Small intestine (tissue), 16 donors: ENCODE measurements at places on chromosomes 4 and X.

DNA sequence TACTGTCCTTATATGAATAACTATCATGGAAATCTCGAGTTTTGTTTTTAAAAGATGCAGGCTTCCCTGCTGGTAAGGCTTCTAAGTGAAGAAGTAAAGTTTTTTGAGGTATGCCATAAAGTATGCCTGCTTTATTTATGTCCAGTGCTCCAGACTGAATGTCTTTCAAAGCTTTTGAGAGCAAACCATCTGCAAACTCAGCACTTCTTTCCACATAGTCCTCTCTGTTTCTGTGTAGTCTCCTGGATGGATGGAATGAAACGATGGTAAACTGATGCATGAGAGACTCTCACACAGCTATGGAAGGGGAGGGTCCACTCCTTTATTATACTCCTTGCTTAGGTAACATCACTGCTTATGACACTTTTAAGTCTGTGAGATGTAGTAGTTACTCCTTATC lies 73.7 kb downstream of the NCAPG start:
- no peak for DNase-seq

GRCh38 chrX:15600049-15600448 lies 711 bp downstream of the ACE2 start:
- DNase-seq, result peak; percentile 45

DNA sequence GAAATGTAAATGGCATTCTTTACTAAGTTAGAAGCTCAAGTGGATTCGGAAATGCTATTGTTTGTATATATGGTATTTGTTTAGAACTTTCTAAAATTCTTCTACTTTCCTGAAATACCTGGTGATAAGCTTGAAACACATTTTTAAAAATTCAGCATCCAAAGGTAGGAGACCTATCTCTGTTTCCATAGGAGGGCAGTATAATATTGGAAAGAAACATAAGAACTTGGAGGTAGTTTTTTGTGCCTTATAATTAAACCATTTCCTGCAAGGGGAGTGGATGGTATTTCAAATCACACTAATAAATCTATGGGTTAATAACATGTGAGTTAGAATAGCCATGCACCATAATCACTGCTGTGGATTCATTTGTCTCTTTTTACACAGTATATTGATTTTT lies 217.4 kb upstream of the AADAT start:
- peak; percentile 4 for DNase-seq

DNA sequence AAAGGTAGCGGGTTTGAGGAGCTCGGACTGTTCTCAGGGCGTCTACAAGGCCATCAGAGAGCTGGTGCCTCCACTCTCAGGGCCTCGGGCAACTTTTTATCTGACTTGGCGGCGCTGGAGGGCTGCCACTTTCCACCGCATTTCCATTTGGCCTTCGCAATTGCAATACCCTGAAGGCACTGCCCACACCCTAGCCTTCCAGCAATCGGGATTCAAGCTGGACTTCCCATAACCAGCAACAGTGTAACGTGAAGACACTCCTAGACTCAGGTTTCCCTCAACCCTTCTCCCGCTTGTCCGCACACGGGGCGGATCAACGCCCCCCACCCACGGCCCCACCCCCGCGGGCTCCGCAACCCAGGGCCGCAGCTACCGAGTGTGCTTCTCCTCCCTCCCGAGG lies 50.2 kb upstream of the BCOR start:
- no peak for DNase-seq
